ENCODE measurements at places on chromosomes 6 and 20. TPM values are rescaled to one million over a fixed set of nuclear protein-coding genes. Genes with fewer than 3 reads are reported as not detected.

PROKR2 gene
- total RNA-seq: not detected

MROH8 gene
- 2.2 TPM for total RNA-seq

SYNDIG1 gene
- total RNA-seq: 1.0 TPM

HTR1B gene
- not detected for total RNA-seq
